ENCODE measurements at places on chromosomes 7 and 10.

GRCh38 chr7:101066833-101067177, 18.5 kb upstream of the TRIM56 start:
- no peak for DNase-seq

DNA sequence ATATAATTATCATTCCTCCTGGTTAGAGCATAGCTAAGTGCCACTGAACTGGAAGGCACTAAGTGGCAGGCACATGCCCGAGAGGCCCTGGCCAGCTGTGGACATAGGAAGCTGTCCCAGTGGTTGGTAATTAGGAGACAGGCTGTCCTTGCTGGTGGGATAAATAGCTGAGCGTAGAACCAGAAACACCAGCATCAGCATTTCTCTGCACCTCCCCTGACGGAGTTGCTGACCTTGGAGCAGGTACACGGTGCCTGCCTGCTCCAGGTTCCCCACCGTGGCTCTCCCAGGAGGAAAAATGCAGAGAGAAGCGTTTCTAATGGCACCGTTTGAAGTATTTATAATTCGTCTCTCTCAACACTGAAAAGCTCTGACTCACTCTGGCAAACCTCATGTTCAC, 5.6 kb upstream of the ABLIM1 start:
- DNase-seq, result no peak

- DNase-seq, result no peak
Measured at GRCh38 chr7:41984888-41985287, 252.1 kb downstream of the GLI3 start.

DNA sequence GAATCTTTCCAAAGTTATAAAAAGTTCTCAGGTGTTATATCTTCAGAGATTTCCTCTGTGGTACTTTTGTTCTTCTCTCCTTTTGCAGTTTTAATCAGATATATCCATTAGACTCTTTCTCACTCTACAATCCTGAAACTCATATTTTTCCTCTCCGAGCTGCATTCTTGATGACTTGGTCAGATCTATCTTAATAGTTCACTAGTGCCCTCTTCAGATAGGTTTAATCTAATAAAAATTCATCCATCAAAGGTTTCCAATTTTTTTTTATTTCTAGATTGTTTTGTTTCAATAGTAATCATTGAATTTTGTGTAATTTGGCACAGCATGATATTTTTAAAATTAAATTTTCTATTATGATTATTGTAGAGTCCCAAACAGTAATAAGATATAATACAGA, 21.8 kb upstream of the DGKB start:
- no peak for DNase-seq

DNA sequence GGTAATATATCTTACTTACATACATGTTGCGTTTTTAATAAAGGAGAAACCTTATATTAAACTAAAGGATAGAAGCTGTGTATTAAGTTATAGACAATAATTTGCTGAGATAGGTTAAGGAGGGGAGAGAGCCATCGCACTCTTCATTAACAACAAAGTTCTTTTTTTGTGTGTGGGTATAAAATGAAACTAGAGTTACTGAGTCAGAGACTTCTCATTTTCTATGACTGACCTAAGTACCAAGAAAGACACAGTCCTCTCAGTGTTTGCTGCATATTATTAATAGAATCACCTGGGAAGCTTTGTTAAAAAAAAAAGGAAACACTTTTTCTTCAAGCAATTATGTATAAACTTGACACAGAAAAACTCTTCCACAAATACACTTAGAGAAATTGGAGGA, 31.4 kb downstream of the FEZF1 start:
- no peak for DNase-seq

DNA sequence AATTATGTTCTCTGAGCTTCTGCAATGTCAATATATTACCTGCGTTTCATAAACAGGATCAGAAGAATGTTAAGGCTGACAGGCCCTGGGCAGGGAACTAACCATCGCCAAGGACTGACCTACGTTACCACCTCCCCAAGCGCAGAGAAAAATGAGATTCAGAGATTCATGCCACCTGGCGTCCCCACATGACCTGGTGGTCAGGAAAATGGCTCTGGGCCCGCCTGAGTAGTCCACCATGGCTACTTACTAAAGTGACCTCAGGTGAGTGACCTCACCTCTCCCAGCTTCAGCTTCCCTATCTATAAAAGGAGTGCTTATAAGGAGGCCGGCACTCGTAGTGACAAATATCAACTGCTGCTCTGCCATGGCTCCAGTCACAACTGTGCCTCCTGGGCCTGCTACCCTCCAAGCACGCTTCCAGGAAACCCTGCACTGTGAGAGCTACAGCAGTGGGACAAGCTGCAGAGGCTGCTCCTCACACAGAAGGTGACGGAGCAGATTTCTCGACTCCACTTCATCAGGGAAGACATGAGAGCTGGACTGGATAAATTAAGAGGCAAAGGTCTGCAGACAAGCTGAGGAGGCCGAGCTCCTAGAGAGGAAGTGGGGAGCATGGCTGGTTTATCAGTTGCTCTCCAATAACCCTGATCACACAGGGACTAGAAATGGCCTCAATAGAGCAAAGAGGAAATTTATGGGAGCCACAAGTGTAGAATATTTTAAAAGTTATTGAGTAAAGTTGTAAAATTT, 103.0 kb downstream of the RNF216 start:
- DNase-seq, result no peak

- peak; percentile 5 for DNase-seq
Measured at GRCh38 chr10:50260791-50261281, 9.5 kb upstream of the ASAH2 start.

Measured in CD4-positive, alpha-beta T cell treated with Interleukin-15 for 4 hours (primary cell).